ENCODE measurements at places on chromosomes 3 and 15.

GRCh38 chr3:155110022-155110421 lies 29.9 kb downstream of the MME start:
- DNase-seq: no peak

- DNase-seq: no peak
These were observed 6.6 kb downstream of the ISLR2 start for GRCh38 chr15:74136814-74137536.

DNA sequence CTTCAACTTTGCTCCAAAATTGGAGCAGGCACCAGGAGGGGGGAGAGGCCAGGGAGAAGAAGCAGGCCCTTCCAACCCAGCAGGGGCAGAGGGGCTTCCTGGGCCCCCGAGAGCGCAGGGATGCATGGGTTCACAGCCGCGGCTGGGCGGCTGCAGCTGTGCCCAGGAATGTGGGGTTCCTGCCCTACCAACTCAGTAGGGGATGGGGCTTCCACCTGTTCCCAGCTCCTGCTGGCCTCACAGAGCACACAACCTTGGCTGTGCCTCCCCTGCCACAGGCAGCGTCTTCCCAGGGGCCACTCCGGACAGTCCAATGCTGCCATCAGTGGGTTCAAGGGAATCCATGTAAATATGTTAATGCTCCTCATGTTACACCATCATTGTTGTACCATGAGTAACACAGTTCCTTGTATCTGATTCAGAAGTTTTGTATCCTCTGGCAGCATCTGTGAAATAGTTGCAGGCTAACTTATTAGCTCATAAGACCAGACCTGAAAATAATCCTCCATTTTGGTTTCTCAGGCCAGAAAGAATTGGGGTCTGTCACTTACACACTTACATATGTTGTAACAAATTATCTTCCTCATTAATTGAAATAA lies 12.1 kb upstream of the SIAH2 start:
- no peak for DNase-seq

- DNase-seq: no peak
These were observed 8.2 kb upstream of the VGLL4 start for GRCh38 chr3:11651900-11652299.

DNA sequence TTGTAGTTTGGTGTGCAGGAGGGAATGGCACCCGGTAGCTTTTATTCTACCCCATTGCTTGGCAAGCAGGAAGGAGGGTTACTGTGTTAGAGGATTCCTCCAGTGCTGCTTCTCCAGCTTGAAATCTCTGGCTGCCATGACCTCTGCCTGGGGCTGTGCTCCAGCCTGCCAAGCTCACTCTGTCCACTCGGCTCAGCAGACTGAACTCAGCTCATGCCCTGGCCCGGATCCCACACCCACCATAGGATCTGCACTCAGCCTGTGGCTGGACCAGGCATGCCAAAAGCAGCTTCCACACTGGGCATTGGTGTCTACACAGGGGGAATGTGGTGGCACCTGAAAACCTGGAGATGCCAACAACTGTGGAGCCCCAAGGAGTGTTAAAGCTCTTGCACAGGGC lies 26.3 kb downstream of the CLDN16 start:
- DNase-seq: no peak

GRCh38 chr3:15636028-15636709 lies 34.6 kb downstream of the BTD start:
- no peak for DNase-seq

- DNase-seq: no peak
These were observed 15.2 kb downstream of the LDHAL6B start for GRCh38 chr15:59221511-59222505.

DNA sequence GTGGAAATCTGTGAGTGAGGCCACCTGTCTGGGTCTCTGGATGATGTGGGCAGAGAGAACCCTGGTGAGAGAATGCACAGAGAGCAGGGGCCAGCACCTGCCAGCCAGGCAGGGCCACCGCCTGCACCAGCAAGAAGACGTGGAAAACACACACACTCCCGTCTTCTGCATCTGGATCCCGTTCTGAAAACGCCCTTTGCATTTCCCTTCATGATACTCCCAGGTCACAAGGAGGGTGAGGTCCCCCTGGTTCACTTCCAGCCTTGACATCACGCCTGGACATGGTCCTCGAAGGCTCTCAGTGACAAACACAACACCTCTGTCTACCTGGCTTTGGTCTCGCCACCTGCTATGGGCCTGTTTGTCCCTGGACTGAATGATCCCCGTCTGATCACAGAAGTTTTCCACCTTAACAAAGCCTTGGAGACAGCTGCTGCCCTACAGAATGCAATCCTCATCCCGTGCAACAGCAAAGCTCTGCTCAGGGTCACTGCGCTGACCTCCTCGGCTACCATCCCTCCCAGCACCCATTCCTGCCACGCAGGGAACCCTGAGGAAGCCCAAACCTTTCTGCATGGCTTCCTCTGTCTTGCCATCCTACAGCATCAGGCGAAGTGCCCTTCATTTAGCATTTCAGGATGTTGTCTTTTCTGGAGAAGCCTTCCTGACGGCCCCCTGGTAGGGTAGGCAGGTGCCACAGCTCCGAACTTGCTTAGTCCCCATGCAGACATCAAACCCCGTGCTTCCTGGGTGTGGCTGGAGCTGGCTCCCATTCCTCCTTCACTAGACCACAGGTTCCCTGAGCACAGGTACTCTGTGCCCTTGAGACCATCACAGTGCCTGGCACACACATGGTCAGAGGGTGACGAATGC lies 122.5 kb downstream of the ATP10A start:
- no peak for DNase-seq

DNA sequence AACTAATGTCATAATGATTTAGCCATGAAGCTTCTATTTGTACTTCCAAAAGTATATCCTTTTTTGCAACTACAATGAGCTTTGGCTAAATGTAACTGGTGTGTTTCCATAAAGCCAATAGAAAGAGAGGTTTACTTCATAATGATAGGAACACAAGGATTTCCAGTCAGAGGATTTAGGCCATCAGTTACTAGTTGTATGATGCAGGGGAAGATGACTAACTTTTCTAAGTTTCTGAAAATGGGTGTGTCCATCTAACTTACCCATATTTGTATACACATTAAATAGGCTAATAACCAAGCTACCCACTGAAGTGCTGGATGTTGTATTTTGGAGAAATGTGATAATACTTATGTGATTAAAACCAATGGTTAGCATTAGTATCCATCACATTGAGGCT lies 55.7 kb downstream of the SLC4A7 start:
- no peak for DNase-seq

GRCh38 chr3:194384569-194385001 lies 14.5 kb downstream of the GP5 start:
- no peak for DNase-seq

DNA sequence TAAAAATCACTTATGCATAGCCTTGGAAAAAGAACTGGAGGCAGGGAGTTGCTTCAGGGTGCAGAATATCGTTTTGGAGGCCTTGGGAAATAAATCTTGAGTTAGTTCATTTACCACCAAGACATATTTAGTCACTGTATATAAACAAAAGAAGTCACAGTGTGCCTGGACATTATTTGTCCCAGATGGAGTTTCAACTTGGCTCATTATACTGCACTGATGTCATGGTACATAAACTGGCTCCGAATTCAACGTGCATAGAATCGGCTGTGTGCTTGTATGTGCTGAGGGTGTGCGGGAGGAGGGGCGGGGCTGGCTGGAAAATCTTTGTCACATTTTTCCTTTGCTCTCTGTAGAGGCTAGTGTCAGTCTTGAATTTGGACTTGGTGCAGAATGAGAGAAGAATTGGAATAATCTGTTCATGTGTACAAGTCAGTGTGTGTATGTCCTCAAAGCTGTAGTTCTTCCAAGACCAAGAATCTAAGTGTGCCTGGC lies 86.6 kb downstream of the FNDC3B start:
- DNase-seq: no peak

- no peak for DNase-seq
These were observed 27.5 kb upstream of the EIF1B start for GRCh38 chr3:40281995-40282394.

- DNase-seq: no peak
These were observed 225.8 kb downstream of the MYRIP start for GRCh38 chr3:40035177-40035576.

DNA sequence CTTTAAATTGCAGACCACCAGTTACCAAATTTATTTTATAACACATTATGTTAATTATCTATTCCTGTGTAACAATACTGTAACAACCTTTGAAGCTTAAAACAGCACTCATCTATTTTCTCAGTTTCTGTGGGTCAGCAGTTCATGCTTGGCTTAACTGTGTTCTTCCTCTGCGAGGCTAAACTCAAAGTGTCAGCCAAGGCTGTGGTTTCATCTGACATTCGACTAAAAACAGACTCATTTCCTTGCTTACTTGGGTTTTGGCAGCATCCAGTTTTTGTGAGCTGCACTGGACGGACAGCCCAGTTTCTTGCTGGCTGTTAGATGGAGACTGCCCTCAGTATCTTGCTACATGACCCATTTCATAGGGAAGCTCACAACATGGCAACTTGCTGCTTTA lies 247.3 kb upstream of the KCNH8 start:
- peak; percentile 5 for DNase-seq

DNA sequence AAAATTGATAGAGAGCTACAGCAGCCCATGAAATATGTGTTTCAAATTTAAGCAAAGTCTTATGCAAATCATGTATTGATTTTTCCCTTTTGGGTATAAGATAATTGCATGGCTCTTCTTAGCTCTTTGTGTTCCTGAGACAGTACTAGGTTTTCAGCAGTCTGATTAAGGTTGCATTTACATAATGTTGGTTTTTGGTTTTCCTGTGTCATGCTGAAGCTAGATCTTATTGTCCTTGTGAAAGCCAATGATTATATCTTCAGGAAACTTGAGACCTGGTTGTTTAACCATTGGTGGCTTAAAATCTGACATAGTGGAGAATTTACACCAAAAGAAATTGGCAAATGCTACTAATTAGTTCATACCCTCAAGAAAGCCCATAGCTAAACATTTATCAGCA lies 392.6 kb downstream of the ZPLD1 start:
- no peak for DNase-seq

- DNase-seq: no peak
These were observed 16.3 kb upstream of the TRAT1 start for GRCh38 chr3:108806316-108806715.

DNA sequence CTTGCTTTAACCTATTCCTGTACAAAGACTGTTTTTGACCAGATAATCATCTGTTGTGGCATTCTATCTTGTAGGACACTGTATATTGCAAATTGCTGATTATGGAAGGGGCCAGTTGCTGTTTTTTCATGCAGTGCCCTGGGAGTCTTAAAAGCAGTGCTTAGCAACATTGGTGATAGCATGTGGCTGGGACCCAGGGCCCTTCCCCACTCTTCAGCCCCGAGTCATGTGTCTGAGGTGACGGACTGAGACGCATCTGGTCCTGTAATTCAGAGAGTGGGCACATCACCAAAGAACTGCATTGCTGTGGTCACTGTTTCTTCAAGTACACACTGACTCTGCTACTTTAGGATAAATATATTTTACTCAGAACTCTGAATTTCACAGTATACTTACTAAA lies 63.4 kb downstream of the SNRK start:
- no peak for DNase-seq

- no peak for DNase-seq
These were observed 19.2 kb upstream of the SOX2 start for GRCh38 chr3:181692311-181693145.

- DNase-seq: no peak
These were observed 337.1 kb upstream of the LRRFIP2 start for GRCh38 chr3:37511463-37511920.

- no peak for DNase-seq
These were observed 61.6 kb upstream of the STAC start for GRCh38 chr3:36318621-36319200.

DNA sequence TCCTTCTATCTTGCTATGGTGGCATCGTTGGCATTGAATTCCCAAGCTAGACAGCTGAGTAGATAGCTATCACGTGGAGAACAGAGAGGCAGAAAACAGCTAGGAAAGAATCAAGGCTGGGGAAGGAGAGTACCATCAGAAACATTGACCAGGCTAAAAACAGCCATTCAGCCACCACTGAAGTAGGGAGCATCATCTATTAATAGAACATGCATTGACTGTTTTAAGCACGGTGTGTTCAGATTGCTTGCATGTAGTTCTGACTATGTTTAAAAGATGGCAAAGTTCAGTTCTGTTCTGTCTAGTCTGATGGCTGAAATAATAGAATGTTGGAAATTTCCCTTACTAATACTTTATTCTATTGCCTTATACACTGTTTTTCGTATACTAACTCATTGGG lies 413.0 kb downstream of the GABRB3 start:
- no peak for DNase-seq

- DNase-seq: no peak
These were observed 189.4 kb downstream of the PTPRG start for GRCh38 chr3:61750766-61751165.

DNA sequence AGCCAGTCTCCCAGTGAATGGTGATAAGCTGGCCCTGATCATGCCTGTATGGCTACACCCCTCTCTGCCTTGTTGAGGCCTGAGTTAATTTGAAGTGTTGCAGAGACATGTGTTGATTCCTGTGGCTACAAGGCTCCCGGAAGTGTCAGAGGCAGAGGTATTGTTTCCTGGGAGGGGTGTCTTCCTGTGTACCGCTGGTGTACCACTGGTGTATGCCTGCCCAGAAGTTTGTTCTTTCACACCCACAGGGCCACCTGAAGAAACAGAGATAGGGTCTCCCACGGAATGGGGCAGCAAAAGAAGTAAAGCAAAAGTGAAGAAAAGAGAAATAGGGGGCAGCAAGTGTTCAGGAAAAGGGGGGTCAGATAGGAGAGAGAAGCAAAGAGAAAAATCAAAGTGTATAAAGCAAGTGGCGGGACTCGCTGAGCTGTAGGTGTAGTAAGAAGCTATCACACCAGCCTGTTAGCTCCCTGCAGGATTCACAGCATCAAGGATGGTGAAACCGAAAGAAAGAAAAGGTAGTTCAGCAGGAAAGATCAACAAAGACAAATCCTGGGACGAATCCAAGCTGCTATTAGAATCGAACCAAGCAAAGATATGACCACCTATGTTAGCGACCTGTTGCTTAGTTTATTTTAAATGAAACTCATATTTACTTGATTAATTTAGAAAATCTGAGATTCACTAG lies 36.6 kb upstream of the CD47 start:
- DNase-seq: peak; percentile 34

DNA sequence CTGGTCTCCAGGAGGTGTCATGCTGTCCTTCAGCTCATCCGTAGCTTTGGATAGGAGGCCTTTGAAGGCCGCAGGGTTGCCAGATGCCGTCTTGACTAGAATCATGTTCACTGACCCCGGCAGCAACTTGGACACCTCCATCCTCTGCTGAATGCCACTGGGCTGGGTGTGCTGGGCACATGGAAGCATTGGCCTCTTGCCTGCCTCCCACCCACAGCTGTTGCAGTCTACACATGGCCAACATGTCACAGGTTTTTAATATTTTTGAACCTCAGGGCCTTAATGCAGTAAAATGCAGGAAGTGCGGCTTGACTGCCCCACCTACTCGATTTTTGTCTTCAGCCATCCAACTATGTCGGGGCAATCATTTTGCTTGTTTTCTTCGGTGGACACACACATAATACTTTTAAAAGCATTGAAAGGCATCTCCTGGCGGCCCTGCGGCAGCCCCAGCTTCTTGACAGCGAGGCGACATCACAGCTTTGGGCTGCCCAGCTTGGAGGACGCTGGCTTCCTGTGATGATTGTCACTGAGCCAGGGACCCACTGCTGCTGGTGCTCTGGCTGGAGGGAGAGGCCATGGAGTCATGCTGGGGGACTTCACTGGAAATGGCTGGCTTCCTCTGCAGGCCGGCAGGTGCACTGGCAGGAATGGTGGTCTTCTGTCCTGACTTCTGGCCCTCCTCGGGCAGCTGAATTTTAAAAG lies 31.6 kb upstream of the ACAD9 start:
- DNase-seq: no peak

Measured in GM12878 (cell line).